ENCODE measurements at places on chromosomes 12 and 14. TPM values are rescaled to one million over a fixed set of nuclear protein-coding genes. Genes with fewer than 3 reads are reported as not detected.
A peak's percentile ranks its signal among the peaks of the same experiment; 100 is the strongest.

DNA sequence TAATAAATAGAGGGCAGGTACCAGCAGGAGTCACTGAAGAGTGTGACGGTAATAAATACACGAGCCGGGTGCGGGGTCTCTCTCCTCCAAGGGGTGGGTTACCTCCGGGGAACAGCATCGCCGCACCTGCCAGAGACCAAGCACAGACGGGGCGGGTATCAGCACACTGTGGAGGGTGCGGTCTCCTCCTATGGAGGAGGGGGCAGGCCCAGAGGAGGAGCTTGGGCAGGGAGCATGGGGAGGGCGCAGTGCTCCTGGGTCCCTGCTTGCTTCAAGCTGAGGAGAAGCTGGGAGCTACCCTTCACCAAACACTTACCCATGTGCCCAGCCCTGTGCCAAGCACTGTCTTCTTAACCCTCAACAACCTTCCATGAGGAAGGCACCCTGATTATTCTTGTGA lies 12.8 kb downstream of the PGF start:
- peak overlapping the region; percentile 56 for H3K4me3 ChIP-seq
- peak overlapping the region; percentile 77 for H3K27ac ChIP-seq
- no peak for DNase-seq
- peaks cover 55% of the 10 kb centered on the region for H3K4me1 ChIP-seq
- no peaks in the 10 kb centered on the region for H3K36me3 ChIP-seq

DNA sequence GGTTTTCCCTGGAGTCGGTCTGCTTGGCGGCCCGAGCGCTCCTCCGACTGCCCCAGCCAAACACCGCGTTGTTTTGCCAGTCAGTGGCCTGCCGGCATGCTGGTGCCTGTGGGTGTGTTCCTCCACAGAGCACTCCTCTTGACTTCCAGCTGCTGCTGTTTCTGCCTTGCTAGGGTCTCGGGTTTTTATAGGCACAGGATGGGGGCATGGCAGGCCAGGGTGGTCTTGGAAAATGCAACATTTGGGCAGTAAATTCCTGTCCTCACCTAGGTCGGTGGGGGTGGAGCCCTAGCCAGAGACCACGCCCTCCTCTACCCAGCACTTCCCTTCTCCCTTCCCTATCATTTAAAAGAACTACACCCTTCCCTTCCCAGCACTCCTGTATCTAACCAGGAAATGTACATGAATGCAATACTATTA lies 34.7 kb upstream of the VASH1 start:
- H3K36me3 ChIP-seq = no peaks in the 10 kb centered on the region
- no peak overlapping the region for H3K4me3 ChIP-seq
- DNase-seq = no peak
- H3K4me1 ChIP-seq = no peaks in the 10 kb centered on the region

DNA sequence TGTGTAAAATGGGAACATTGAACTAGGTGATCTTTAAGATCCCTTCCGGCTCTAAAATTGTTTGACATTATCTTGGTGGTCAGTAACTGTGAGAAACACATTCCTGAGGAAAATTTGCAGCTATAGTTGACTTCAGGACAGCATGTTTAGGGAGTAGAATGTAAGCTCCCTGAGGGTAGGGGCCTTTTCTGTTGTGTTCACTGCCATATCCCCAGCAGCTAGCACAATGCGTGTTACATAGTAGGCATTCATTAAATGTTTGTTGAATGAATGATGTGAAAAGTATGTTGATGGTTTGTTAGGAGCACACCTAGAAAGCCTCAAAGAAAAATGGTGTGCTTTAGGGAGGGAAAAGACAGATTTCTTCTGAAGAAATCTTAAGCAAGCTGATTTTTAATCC lies 38.5 kb upstream of the KCNMB4 start:
- no peak overlapping the region for H3K27ac ChIP-seq
- H3K4me3 ChIP-seq = no peak overlapping the region
- H3K36me3 ChIP-seq = peaks cover 14% of the 10 kb centered on the region
- peaks cover 7% of the 10 kb centered on the region for H3K4me1 ChIP-seq

GRCh38 chr12:120649442-120650232 lies 9.2 kb downstream of the CABP1 start:
- H3K36me3 ChIP-seq = no peaks in the 10 kb centered on the region
- H3K4me1 ChIP-seq = peaks cover 21% of the 10 kb centered on the region
- H3K27ac ChIP-seq = peak overlapping the region; percentile 52
- DNase-seq = no peak

DNA sequence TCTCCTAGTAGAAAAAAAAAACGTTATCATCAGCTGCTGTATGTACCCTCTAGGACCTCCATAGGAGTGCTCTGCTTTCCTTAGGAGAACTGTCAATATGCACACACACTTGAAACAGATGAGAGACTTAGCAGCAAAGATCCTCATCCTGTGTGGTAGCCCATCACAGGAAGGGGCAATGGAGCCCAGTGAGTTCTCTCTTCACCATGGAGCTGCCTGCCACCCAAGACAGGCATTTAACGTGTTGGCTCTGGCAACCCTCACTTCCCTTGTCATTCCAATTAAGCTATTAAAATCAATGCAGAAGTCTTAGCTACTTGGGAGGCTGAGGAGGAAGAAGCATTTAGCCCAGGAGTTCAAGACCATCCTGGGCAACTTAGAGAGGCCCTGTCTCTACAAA lies 64.8 kb upstream of the PLEKHA5 start:
- no peak overlapping the region for H3K27ac ChIP-seq
- DNase-seq = no peak

- H3K27me3 ChIP-seq = peaks cover 72% of the 10 kb centered on the region
- no peak for DNase-seq
- no peak overlapping the region for H3K27ac ChIP-seq
- peaks cover 3% of the 10 kb centered on the region for H3K4me1 ChIP-seq
- no peak overlapping the region for H3K4me3 ChIP-seq
Observed at GRCh38 chr14:99240627-99241324, 31.2 kb downstream of the BCL11B start.

GRCh38 chr14:86404425-86404824 lies 874.5 kb downstream of the FLRT2 start:
- no peak overlapping the region for H3K4me3 ChIP-seq
- H3K36me3 ChIP-seq = no peaks in the 10 kb centered on the region
- H3K27ac ChIP-seq = no peak overlapping the region
- no peaks in the 10 kb centered on the region for H3K4me1 ChIP-seq

DNA sequence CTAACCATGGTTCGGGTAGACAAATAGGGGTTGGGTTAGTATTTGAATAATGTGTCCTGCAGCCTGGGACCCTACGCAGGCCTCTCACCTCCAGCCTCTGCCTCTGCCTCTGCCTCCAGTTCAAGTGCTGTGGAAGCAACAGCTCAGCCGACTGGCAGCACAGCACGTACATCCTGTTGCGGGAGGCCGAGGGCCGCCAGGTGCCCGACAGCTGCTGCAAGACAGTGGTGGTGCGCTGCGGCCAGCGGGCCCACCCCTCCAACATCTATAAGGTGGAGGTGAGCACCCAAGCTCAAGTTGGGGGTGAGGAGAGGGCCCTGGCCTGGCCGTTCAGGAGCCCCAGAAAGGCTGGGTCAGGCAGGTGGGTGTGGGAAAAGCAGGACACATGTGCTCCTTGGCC lies 55.9 kb downstream of the TSPAN11 start:
- H3K4me3 ChIP-seq = no peak overlapping the region
- no peaks in the 10 kb centered on the region for H3K36me3 ChIP-seq
- no peaks in the 10 kb centered on the region for H3K27me3 ChIP-seq
- DNase-seq = no peak

DNA sequence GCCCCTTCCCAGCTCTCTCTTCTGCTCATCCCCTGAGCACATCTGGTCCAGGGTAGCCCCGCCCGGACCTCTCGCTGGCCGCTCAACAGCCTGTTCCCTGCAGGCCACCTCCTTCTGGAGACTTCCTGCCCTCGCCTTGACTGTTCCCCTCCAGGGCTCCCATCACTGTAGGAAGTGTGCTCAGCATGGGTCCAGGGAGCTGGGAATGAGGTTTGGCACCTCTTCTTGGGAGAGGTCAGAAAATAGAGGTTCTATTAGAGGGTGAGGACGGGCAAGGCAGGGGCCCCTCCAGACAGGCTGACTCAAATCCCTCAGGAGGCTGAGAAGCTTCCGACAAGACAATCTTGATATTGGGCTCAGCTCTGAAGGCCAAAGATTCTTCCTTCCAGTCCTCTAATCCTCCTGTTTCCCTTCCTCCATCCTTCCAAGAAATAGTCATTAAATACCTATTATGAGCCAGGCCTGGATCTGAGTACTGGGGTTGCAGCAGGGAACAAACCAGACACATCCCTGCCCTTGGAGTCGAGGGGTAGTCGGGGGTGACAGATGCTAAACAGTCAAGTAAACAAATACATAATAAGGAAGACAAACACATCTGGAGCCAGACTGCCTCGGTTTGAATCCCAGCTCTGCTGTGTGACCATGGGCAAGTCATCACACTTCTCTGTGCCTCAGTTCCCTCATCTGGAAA lies 30.6 kb downstream of the CMKLR1 start:
- DNase-seq = no peak
- no peak overlapping the region for H3K4me3 ChIP-seq
- peaks cover under 1% of the 10 kb centered on the region for H3K4me1 ChIP-seq
- H3K27me3 ChIP-seq = peaks cover 9% of the 10 kb centered on the region
- no peaks in the 10 kb centered on the region for H3K36me3 ChIP-seq

DNA sequence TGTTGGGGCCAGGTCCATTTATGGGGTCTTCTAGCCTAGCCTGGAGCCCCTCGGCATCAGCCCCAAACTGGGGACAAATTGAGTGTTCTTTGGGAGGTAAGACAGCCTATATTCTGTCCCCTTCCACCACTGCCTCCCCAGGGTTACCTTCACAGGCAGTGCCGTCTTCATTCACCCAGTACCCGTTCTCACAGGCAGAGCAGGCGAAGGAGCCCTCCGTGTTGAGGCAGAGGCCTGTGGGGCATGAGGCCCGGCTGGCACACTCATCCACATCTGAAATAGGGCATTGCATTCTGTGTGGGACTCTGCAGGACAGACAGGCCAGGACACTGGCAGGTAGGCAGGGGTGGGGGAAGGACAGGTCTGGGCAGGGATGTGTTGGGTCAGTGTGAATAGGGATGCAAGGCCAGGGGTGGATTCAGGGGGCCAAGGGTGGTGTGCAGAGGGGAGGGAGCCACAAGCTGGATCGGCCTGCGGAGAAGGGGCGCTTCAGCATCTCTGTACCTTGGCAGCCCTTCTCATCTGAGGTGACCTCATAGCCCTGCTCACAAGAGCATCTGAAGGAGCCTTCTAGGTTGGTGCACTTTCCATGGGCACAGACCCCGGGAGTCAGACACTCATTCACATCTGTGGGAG lies 16.1 kb downstream of the ISCA2 start:
- H3K4me1 ChIP-seq = peaks cover 36% of the 10 kb centered on the region
- DNase-seq = no peak
- H3K27ac ChIP-seq = no peak overlapping the region
- no peak overlapping the region for H3K4me3 ChIP-seq
- peaks cover 27% of the 10 kb centered on the region for H3K27me3 ChIP-seq

GRCh38 chr12:61422786-61423185 lies 837.4 kb upstream of the USP15 start:
- H3K4me3 ChIP-seq = no peak overlapping the region
- no peaks in the 10 kb centered on the region for H3K27me3 ChIP-seq
- H3K36me3 ChIP-seq = no peaks in the 10 kb centered on the region
- DNase-seq = no peak
- H3K4me1 ChIP-seq = no peaks in the 10 kb centered on the region

GRCh38 chr12:92070864-92071445 lies 74.7 kb downstream of the BTG1 start:
- no peak overlapping the region for H3K27ac ChIP-seq
- no peaks in the 10 kb centered on the region for H3K27me3 ChIP-seq
- DNase-seq = no peak
- H3K4me3 ChIP-seq = no peak overlapping the region
- peaks cover 24% of the 10 kb centered on the region for H3K4me1 ChIP-seq
- H3K36me3 ChIP-seq = no peaks in the 10 kb centered on the region

- H3K27me3 ChIP-seq = no peaks in the 10 kb centered on the region
- H3K36me3 ChIP-seq = no peaks in the 10 kb centered on the region
- no peak overlapping the region for H3K4me3 ChIP-seq
- H3K4me1 ChIP-seq = no peaks in the 10 kb centered on the region
- no peak overlapping the region for H3K27ac ChIP-seq
Observed at GRCh38 chr14:58824106-58824505, 186.3 kb downstream of the DACT1 start.

- peaks cover 66% of the 10 kb centered on the region for H3K4me1 ChIP-seq
- H3K27ac ChIP-seq = no peak overlapping the region
- H3K36me3 ChIP-seq = no peaks in the 10 kb centered on the region
- no peaks in the 10 kb centered on the region for H3K27me3 ChIP-seq
- no peak for DNase-seq
Observed at GRCh38 chr12:47820631-47821345, 1.1 kb upstream of the HDAC7 start.

GRCh38 chr12:96085475-96085874 lies 50.1 kb upstream of the LTA4H start:
- peaks cover 5% of the 10 kb centered on the region for H3K36me3 ChIP-seq
- no peaks in the 10 kb centered on the region for H3K27me3 ChIP-seq
- no peak overlapping the region for H3K4me3 ChIP-seq
- DNase-seq = no peak
- H3K27ac ChIP-seq = no peak overlapping the region

DNA sequence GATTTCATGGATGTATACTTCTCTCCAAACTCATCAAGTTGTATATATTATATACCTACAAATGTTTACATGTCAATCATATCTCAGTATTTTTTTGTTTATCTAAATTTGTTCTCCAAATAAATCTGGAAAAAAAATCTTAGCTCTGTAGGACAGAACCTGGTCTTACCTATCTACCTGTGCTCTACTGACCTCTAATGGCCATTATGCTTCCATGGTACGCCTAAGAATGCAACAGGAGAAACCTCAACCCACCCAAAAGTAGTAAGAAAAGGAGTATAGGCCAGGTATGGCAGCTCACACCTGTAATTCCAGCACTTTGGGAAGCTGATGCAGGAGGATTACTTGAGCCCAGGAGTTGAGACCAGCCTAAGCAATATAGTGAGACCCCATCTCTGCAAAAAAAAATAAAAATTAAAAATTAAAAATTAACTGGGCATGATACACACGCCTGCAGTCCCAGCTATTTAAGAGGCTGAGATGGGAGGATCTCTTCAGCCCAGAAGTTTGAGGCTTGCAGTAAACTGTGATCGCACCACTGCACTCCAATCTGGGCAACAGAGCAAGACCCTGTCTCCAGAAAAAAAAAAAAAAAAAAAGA lies 8.7 kb downstream of the OR11H4 start:
- no peak overlapping the region for H3K4me3 ChIP-seq
- H3K36me3 ChIP-seq = peaks cover 7% of the 10 kb centered on the region
- no peak overlapping the region for H3K27ac ChIP-seq
- H3K27me3 ChIP-seq = peaks cover 2% of the 10 kb centered on the region

Gene CCDC184
- 0.61 TPM for polyA plus RNA-seq

Gene MMP19
- polyA plus RNA-seq = not detected

Gene LUM
- polyA plus RNA-seq = not detected

Gene RNASE4
- not detected for polyA plus RNA-seq

Gene SLC25A21
- not detected for polyA plus RNA-seq

Gene HECTD4
- 9.2 TPM for polyA plus RNA-seq

Gene CAPZA3
- polyA plus RNA-seq = not detected

Gene TESPA1
- polyA plus RNA-seq = 20.9 TPM

Gene LGR5
- not detected for polyA plus RNA-seq

Gene LYZ
- 18.6 TPM for polyA plus RNA-seq

Gene LRFN5
- polyA plus RNA-seq = not detected

Gene SYNDIG1L
- not detected for polyA plus RNA-seq

Gene TAS2R42
- polyA plus RNA-seq = not detected

Gene KRT3
- polyA plus RNA-seq = not detected

Gene ASCL1
- not detected for polyA plus RNA-seq

Gene ACIN1
- polyA plus RNA-seq = 9.8 TPM

Data from naive B cell (primary cell).